ENCODE measurements at places on chromosomes 5 and 9.

- no peak for DNase-seq
These were observed 94.6 kb upstream of the HMHB1 start for GRCh38 chr5:143717400-143717799.

- no peak for DNase-seq
These were observed 69.8 kb downstream of the UBE2QL1 start for GRCh38 chr5:6518298-6519057.

DNA sequence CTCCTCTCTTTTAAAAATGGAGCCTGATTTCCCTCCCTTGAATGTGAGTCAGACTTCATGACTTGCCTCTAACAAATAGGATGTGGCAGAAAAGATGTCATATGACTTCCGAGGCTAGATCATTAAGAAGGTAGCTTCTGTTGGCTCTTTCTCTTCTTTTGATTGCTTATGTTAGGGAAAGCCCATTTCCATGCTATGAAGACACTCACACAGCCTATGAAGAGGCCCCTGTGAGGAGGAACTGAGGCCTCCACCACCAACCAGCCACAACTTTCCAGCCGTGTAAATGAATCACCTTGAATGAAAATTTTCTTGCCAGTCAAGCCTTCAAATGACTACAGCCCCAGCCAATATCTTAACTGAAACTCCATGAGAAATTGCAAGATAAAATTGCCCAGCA, 413.4 kb downstream of the TMEM38B start:
- DNase-seq: no peak

- no peak for DNase-seq
These were observed 42.3 kb downstream of the RNF180 start for GRCh38 chr5:64207978-64208377.

- DNase-seq: no peak
These were observed 613.6 kb upstream of the SEMA6A start for GRCh38 chr5:117188211-117188610.

DNA sequence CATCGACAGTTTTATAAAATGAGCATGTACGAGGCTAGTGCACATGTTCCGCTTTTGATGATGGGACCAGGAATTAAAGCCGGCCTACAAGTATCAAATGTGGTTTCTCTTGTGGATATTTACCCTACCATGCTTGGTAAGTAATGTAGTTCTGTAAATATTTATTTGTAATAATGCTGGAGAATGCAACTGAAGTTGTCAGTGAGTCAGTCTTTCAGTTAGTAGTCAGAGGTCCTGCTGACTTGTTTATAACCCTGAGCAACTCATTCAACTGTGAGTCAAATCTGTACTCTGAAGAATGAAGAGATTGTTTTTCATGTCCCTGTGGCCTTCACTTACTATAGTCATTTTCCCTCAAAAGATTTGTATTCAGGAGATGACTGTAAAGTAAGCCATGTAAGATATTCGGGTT, 28.4 kb upstream of the GPR150 start:
- DNase-seq: no peak

- no peak for DNase-seq
These were observed 523.1 kb downstream of the CHSY3 start for GRCh38 chr5:130427222-130427955.

DNA sequence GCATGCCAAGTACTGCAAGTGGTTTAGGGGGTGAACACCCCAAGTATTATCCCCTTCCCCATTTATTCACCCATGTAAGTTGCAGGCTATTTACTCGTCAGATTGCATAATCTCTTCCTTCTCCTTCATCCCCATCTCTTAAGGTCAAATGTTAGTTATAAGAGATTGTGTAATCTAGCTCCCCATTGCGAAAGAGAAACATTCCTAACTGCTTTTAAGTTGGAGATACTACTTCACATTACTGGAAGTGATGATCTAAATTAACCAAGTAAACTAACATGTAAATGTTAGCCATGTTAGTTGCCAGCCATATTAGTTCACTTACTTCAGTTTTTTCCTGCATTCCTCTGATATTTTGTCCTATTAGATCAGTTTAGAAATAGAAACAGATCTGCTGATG, 262.3 kb downstream of the TAF11L14 start:
- DNase-seq: no peak

DNA sequence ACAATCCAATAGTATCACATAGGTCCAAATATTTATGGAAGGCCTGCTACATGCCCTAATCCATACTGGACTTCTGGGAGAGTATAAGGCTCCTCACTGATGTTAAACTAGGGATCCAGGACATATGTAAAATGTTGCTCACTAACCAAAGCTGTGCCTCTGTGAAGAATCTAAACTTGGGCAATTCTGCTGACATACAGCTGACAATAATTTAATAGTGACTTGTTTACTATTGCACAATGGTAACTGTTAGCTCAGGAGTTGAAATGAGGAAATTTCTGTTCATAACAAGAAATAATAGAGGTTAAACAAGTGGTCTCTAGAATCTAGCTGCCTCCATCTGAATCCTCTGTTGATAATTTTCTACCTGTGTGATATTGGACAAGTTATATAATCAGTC, 14.9 kb upstream of the CTXN3 start:
- DNase-seq: no peak

DNA sequence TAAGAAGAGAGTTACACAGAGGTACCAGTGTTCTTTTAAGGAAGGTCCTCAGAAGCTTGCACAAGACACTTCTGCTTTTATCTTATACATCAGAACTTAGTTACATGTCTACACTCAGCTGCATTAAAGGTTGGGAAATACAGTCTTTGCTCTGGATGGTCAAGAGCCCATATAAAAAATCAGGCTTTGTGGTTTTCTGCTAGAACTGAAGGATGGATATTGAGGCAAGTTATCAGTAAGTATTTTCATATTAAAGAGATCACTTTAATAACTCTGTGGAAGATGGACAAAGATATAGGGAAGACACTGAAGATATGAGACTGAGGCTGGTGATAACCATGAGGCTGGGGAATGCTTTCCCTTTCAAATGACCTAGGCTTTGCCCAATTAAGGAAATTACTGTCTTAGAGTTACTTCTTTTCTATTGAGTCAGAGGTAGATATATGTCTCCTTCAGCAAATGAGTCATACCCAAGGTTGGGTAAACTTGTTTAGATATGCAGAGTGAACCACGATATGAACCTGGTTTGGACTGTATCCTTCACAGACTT, 87.0 kb upstream of the TNC start:
- no peak for DNase-seq

GRCh38 chr5:139157556-139157955, 40.6 kb downstream of the SIL1 start:
- DNase-seq: no peak

DNA sequence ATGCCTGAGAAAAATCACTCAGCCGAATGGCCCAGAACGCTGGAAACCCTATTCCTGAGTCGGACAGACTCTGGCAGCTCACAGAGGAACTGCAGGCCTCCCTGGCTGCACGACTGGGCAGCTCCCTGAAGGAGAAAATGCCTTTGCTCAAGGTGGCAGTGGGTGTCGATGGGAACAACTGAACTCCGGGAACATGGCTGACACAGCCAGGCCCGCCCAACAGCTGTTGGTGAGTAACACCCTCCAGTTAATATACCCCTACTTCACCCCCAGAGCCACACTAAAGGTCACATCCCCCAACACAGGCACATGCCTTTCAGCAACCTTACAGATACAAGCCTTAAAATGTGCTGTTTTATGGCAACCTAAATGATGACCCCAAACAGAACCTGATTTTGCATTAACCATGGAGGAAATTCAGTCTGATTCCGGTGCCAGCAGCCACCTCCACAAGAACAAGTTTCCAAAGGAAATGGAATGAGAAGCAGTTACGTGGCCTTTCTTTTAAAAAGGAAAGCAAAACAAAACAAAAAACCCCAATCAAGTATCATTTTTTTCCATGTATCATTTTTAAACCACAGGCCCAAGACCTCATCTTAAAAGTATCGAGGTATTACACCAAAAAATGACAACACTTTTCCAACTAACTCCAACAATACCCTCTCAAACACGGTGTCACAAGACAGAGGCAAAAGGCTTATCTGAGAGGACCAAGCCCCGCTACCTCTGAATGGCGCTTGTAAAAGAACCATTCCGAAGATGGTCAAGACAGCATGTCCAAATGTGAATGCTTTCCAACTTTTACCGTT, 3.1 kb downstream of the KLF9 start:
- no peak for DNase-seq

DNA sequence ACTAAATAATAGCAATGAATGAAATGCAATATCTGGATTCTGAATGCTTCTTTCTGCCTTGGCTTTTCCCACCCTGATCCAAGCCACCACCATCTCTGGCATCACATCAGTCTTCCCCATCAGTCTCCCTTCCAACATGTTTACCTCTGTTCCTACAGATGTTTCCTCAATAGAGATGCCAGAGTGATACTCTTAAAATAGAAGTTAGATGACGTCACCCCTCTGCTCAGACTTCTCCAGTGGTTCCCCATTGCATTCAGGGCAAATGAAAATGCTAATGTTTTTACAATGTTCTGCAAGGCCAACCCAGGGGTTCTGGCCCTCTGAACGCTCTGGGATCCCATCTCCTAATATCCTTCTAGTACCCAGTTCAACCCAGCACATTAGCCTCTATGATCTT, 305.8 kb downstream of the TRIM32 start:
- DNase-seq: no peak

DNA sequence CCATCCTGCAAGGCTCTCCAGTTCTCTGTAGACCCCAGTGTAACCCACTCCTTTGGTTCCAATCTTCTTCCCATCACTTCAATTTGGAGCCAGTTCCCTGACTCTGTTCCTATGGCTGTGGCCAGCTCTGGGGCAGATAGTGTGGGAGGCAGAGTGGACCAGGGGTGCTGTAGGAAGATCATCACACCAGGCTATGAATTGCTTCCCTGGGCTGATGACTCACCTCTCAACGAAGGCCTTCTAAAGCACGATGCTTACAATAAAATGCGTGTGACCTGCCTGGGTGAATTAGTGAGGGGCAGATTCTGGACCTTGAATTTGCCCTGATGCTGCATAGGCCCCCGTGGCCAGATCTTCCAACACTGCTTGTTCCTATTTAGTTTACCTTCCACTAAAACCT, 289.7 kb downstream of the FBXL7 start:
- no peak for DNase-seq

- no peak for DNase-seq
These were observed 13.6 kb upstream of the PRSS3 start for GRCh38 chr9:33781736-33782135.

Measured in germinal center (tissue), 1 donor.